ENCODE measurements at places on chromosomes 7 and 10. TPM values are rescaled to one million over a fixed set of nuclear protein-coding genes. Genes with fewer than 3 reads are reported as not detected.

DNA sequence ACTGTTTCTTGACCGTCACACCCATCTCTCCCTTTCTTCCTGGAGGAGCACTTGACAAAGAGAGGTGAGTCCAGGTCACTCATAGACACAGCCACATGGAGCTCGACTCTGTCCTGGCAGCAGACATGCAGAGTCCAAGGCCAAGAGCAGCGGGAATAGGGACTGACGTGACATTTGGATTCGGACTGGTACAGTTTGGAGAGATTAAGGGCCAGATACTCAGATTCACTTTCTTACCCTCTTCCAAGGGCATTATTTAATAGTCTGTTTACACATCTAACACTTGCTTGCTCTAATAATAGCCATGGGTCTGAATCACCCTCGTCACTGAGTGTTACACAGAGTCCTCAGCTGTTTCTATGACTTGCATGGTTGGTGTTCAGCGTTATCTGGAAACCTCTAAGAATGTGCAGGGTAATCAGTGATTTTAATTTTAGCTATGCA lies 39.2 kb upstream of the OTUD1 start:
- H3K36me3 ChIP-seq: no peaks in the 10 kb centered on the region
- peak overlapping the region; percentile 67 for H3K27ac ChIP-seq
- H3K4me1 ChIP-seq: no peaks in the 10 kb centered on the region
- H3K4me3 ChIP-seq: no peak overlapping the region
- no peak for DNase-seq

DNA sequence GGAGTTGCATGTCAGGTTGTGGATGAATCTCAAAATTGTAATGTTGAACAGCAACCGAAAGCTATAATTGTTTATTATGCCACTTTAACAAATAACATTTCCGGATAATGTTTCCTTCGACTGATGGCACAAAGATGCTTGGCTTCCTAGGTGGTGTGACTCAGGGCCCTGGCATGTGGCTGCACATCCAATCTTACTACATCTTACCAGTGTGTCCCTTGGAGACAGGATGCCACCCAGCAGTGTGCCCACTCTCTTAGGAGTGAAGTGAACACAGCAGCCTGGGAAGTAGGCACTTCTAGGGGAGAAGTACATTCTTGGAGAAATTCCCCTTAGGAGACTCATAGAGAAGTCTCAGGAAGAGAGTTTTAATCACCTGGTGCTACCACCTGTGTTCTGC lies 33.0 kb upstream of the GPR26 start:
- no peak overlapping the region for H3K4me3 ChIP-seq
- no peaks in the 10 kb centered on the region for H3K36me3 ChIP-seq
- no peaks in the 10 kb centered on the region for H3K4me1 ChIP-seq
- DNase-seq: no peak

DNA sequence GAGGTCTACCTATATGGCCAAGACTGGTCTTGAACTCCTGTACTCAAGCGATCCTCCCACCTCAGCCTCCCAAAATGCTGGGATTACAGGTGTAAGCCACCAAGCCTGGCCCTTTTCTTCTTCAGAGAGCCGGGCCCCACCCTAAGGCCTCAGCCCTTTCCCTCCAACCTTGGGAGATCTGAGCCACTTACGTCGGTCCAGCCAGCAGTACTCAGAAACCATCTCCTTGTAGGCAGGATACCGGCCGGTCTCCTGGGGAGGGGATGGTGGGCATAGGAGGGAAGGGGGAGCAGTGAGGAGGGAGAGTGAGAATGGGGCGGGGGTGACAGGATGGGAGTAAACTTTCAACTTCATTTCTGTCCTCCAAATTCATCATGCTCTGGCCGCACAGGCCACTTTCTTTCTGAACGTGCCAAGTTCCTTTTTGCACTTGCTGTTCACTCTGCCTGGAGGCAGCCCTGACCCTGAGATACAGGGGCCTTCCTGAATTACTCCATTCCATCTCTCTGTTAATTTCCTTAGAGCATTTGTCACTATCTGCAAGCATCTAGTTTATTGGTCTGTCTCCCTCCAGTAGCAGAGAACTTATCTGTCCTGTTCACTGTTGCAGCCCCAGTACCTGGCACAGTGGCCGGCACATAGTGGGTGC lies 10.4 kb downstream of the PDZD7 start:
- no peak for DNase-seq
- H3K4me1 ChIP-seq: peaks cover 8% of the 10 kb centered on the region
- H3K4me3 ChIP-seq: no peak overlapping the region
- H3K36me3 ChIP-seq: no peaks in the 10 kb centered on the region
- H3K27ac ChIP-seq: no peak overlapping the region

GRCh38 chr10:51117053-51117660 lies 42.9 kb downstream of the PRKG1 start:
- no peaks in the 10 kb centered on the region for H3K27me3 ChIP-seq
- H3K36me3 ChIP-seq: no peaks in the 10 kb centered on the region
- DNase-seq: no peak
- H3K27ac ChIP-seq: no peak overlapping the region
- no peak overlapping the region for H3K4me3 ChIP-seq

GRCh38 chr10:77267703-77268675 lies 369.6 kb downstream of the KCNMA1 start:
- H3K4me1 ChIP-seq: no peaks in the 10 kb centered on the region
- no peak overlapping the region for H3K4me3 ChIP-seq
- no peak for DNase-seq
- H3K36me3 ChIP-seq: no peaks in the 10 kb centered on the region
- no peaks in the 10 kb centered on the region for H3K27me3 ChIP-seq
- H3K27ac ChIP-seq: no peak overlapping the region

DNA sequence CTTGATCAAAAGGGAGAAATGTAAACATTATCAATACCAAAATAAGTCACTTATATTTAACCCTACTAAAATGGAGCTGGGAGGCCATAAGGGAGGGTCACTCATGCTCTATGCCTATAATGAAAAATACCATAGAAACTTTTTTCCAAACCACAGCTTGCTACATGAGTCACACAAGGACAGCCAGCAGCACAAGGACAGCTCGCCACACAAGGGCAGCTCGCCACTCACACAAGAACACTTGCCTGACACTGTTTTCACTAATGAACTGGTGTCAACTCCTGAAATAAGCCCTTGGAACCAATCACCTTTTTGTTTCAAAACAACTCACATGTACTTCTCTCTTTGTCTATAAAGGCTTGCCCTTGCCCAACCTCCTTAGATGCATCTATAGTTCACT lies 43.3 kb downstream of the FRMPD2 start:
- no peaks in the 10 kb centered on the region for H3K27me3 ChIP-seq
- H3K27ac ChIP-seq: no peak overlapping the region
- H3K4me1 ChIP-seq: no peaks in the 10 kb centered on the region

DNA sequence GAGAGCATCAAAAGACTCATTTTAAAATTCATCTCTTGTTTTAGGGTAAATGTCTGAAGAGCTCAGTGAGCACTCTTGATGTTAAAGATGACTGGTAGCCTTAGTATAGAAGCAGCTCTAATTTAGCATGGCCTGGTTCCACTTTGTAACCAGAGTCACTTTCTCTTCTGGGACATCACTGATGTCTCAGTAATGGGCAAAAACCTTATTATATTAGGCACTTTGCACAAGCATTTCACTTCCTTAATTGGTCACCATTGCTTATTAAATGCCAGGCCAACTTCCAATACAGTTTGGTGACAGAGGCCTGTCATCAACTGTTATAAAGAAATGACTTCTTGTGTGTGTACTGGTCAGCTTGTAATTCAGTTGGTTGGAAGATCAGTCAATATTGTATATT lies 53.0 kb downstream of the STEAP1B start:
- H3K4me3 ChIP-seq: no peak overlapping the region
- H3K27ac ChIP-seq: no peak overlapping the region
- H3K27me3 ChIP-seq: no peaks in the 10 kb centered on the region
- DNase-seq: no peak

GRCh38 chr7:37031571-37032257 lies 307.4 kb upstream of the AOAH start:
- peak overlapping the region; percentile 80 for H3K27ac ChIP-seq
- DNase-seq: no peak
- H3K4me3 ChIP-seq: no peak overlapping the region
- no peaks in the 10 kb centered on the region for H3K36me3 ChIP-seq
- H3K4me1 ChIP-seq: peaks cover 24% of the 10 kb centered on the region
- H3K27me3 ChIP-seq: no peaks in the 10 kb centered on the region

GRCh38 chr10:70528314-70528713 lies 49.7 kb downstream of the PALD1 start:
- H3K27ac ChIP-seq: no peak overlapping the region
- peaks cover 10% of the 10 kb centered on the region for H3K4me1 ChIP-seq
- no peak for DNase-seq
- H3K36me3 ChIP-seq: no peaks in the 10 kb centered on the region
- H3K4me3 ChIP-seq: no peak overlapping the region

ALDH18A1 gene
- total RNA-seq: 7.0 TPM

CNTNAP2 gene
- 0.06 TPM for total RNA-seq

SLC26A5 gene
- 1.3 TPM for total RNA-seq

VWDE gene
- 0.22 TPM for total RNA-seq

Measured in upper lobe of left lung (tissue), 6 donors.